ENCODE measurements at places on chromosomes 2 and 18.

DNA sequence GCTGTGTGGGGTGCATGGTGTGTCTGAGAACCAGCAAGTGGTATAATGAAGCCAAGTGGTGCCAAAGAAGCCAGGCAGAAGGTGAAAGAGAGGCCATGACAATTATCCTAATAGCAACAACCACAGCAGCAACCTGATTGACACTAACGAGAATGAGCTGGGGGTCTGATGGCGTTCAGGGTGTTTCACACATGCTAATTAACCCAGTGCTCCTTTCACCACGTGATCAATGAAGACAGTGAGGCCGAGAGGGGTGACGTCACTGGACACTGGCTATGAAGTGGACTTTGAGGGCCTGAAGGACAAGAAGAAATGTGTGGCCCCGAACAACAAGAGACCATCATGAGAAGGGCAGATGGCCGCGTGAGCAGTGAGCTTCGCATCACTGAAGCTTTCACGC lies 364.4 kb upstream of the ID2 start:
- DNase-seq = peak; percentile 55

DNA sequence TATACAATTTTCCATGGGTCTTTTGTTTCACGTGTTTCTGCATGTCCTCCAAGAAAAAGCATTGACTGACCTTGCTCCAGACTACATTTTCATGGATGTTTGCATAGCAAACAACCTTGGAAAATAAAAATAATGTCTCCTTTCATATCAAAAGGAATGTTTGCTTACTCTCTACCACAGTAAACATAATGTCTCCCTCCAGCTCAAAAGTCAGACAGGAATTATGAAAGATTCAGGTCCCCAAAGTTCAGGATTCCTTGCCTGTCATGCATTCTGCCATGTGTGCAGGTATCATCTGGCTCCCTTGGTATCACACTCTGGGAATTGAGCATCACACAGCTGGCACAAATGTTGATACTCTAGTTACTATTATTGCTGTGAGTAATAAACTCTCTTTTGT lies 103.1 kb upstream of the ZC3H15 start:
- DNase-seq = no peak

DNA sequence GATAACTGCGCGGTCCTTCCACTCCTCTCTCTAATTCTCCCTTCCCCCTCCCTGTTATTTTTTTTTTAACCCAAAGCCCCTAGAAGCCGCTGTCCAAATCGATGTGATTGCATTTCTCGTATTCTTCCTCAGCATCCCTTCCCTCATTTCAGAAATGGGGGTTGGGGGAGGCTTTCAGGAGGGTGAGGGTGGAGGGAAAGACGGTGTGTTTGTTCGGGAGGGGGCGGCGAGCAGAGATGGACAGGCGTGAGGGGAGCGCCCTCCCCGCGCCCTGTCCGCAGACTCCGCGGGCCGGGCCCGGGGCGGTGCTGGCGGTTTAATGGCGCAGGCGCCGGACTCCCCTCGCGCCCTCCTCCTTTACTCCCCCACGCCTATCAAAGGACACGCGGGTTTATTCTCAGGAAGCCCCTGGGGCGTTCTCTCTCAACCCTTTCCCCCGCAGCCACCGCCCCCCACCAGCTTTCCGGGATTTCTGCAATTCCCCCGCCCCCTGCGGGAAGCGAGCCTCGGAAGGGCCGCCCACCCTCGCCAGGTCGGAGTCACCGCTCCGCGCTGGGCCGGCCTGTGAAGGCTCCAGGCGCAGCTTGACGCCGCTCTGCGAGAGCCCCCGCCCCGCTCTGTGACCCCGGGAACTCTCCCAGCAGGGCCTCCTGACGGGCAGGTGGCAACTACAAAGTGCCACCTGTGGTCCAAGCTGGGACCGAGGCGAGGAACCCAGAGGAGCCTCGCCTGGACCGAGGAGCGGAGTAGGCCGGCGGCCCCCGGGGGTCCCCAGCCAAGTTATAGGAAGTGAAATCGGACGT lies 981 bp downstream of the ST8SIA3 start:
- DNase-seq = peak; percentile 86

- no peak for DNase-seq
Observed at GRCh38 chr18:68033466-68033865, 516.9 kb upstream of the DSEL start.

GRCh38 chr2:175151791-175152190 lies 16.2 kb downstream of the ATF2 start:
- no peak for DNase-seq

DNA sequence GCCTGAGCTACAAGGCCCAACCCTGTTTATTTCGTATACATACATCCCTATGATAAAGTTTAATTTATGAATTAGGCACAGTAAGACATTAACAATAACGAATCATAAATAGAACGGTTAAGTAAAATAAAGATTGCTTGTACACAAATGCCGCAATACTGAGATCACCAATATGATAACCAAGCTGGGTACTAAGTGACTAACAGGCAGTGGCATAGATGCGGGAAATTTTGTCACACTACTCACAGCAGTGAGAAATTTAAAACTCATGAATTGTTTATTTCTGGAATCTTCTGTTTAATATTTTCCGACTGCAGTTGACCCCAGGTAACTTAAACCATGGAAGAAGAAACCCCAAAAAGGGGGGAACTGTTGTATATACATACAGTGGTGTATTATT lies 33.4 kb downstream of the NEURL3 start:
- DNase-seq = no peak

DNA sequence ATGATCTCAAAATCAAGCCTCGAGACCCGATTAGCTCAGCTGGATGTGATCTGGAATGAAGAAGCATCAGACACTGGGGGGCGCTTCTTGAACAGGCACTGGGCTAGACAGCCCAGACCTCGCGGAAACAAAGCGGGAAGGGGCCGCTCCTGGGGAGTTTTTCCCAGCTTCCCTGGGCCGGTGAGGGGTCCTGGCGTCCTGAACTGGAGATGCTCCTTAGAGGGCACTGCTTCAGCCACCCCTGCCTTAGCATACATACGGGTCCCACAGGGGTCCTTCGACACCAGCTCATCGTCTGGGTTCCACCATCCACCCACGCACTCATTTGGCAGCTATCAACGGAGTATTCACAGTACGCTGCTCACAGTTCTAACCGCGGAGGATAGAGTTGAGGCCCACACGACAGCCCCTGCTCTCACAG lies 146.7 kb downstream of the TSN start:
- DNase-seq = no peak

DNA sequence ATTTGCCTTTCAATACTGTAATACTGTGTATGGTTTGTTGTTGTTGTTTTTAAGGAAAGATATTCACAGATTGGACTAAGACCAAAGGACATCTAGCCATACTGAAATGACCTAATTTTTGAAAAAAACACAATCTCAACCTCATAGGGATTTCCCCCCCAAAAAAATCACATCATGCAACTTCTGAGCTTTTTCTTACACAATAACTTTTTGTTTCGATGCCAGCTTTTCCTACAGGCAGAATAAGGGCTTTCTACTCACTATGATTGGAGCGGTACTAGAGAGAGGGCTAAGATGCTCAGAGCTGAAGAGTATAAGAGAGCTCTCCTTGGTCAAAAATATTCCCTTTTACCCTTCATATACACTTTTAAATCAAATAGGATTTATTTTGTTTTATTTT lies 32.4 kb upstream of the SLC3A1 start:
- DNase-seq = no peak

GRCh38 chr2:181454686-181455450 lies 2.3 kb upstream of the ITGA4 start:
- no peak for DNase-seq

GRCh38 chr18:13006531-13007247 lies 15.5 kb downstream of the CEP192 start:
- DNase-seq = no peak

DNA sequence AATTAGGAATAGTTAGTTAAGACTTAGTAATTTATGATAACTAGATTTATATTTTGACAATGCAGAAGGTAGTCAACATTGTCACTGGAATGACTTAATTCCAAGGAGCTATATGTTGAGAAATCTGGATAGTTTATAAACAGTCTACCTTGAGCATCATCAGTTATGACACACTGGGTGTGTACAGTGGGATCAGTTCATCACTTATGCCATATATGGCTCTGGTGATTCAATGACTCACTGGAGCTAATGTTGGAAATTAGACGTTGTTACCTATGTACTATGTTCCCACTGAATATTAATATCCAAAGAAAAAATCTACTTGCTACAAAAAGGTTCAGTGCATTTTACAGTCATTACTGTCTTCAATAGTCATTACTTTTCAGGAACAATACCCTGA lies 34.0 kb upstream of the ITPRID2 start:
- DNase-seq = no peak

GRCh38 chr18:35624146-35624545 lies 42.6 kb downstream of the GALNT1 start:
- no peak for DNase-seq

- DNase-seq = no peak
Observed at GRCh38 chr2:54658564-54659071, 64.8 kb upstream of the EML6 start.

GRCh38 chr2:101040761-101041160 lies 38.7 kb downstream of the RPL31 start:
- no peak for DNase-seq

DNA sequence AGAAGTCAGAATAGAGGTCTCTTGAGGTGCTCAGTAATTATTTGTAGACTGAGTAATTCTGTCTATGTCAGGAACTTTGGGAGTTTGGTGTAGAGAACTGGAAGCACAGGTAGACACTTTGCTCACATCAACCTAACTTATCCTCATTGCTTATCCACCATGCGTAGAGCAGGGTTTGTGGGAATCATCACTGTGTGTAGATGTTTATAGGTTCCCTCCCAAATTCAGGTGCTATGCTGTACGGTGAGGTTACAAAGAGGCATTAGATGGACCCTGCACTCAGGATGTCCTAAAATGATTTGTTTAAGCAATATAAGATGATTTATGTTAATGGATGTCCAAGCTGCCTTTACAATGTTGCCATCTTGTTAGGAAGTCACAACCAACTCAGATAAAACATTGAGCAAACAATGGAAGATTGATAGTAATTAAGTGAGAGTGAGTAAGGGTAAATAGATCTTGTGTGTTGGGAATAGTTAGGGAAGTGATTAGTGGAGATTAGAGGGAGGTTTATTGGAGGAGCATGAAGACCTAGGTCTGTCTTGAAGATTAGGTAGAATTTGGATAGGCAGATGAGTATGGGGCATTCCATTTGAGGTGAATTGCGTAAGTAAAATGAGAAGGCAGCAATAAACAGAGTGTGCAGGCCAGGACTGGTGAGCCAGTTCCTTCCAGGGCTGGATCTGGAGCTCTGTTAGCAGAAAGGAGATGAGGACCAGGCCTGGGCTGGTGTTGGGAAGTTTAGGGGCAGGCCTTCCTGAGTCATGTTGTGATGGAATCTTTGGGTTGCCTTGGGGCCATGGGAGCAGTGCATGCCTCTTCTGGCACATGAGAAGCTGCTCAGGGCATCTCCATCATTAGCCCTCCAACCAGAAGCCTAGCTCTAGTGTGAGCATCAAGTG lies 12.1 kb downstream of the EPAS1 start:
- no peak for DNase-seq

DNA sequence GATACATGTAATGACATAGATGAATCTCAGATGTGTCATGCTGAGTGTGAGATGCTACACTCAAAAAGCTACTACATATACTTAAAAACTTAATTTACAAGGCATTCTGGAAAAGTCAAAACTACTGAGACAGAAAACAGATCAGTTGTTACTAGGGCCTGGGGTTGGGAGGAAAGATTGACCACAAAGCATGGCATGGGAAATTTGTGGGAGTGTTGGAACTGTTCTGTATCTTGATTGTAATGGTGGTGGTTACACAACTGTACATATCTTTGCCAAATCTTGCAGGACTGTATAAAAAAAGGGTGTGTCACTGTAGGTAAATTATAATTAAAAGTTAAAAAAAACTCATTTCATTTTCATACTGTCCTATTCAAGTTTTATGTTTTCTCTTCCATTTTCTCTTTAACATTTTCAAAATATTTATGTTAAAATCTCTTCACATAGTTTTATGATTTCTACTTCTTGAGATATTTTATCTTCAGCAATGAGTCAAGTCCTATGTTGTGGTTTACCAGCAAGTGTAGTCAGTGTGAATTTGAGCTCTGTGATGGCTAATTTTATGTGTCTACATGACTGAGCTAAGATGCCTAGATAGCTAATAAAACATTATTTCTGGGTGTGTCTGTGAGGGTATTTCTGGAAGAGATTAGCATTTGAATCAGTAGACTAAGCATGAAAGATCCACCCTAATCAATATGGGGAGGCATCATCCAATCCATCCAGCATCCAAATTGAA lies 58.6 kb upstream of the VRK2 start:
- DNase-seq = no peak

DNA sequence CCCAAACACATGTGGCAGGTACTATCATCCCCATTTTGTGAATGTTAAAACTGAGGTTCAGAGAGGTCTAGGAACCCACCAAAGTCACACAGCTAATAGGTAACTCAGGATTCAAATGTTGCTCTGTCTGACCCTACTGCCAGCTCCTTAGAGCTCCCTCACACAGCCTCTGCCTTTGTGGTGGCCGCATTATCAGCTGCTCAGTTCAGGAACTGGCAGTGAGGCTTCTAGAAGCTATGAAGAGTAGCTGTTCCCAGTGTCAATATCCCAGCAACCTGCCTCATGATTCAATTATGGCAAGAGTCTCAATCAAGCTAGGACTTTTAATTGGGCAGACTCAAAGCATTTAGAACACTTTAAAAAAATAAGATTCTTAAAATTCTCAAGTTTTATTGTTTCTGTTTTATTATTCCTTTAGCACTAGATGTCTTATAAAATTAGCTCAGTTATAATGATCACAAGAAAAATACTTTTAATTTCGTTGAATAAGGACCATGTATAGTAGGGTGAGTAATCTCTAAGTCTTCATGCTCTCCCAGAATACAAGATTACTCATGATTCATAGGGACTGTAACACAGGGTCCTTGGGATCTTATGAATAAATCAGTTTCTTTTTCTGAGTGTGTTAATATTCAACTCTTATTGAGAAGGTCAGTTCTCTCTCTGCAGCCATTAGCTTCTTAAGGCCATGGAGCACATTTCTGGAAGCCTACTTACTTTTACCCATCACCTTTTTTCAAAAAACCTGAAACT lies 342.7 kb downstream of the RND3 start:
- no peak for DNase-seq

DNA sequence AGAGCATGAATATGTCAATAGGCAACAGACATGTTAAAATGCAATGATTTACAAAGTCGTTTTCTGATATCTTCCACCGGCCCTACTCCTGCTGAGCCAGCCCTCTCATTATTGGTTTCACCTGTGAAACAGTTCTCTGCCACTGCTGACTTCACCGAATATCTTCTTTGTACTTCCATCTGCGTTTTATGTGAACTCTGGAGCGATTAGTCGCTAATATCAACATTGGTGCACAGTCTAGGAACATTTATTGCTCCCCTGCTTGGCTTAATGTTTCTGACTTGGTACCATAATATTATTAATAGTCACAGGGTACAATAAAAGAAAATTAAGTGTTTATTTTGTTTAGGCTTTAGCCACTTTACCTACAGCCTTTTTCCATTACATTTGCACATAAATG lies 105.5 kb downstream of the NCKAP5 start:
- DNase-seq = no peak

DNA sequence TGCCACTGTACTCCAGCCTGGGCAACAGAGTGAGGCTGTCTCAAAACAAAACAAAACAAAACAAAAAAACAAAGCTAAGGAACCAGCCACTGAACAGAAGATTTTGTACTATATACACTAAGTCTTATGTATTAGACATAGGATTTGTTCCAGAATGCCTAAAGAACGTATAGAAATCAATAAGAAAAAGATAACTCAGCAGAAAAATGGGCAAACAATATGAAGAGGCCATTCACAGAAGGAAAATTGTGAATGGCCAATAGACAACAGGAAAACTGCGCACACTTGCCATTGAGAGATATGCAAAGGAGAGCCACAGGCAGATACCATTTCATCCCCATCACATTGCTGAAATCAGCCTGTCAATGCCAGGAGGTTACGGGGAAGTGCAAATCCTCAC lies 14.9 kb upstream of the UBE2F start:
- no peak for DNase-seq
